ENCODE measurements at places on chromosomes 5 and 9.

DNA sequence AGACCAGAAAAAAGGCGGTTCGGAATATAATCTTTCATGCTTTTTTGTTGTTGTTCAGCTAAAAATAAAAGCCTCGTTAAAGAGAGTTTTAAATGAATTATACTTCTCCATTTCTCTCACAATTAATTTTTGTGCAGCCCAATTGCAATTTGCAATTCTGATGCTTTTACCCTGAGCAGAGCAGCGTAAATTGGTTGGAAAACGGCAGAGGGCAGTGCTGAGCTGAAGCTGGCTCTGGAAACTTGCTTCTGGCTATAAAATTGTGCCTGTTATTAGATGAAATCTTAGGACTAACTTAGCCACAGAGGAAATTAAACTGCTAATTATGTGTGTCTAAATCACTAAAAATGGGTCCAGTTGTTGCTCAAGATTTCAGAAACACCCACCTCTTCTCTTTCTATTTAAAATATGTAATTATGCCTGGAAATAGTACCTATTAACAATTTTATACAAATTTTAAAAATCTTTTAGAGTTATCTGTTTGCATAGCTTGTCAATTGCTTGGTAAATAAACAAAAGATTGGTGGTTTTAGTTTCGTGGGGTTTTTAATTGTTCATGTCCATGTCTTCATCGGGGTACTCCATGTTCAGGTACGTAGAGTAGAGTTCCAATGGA lies 441.8 kb upstream of the TLE4 start:
- DNase-seq, result peak; percentile 12

GRCh38 chr9:89539374-89539773 lies 41.5 kb upstream of the SEMA4D start:
- no peak for DNase-seq

DNA sequence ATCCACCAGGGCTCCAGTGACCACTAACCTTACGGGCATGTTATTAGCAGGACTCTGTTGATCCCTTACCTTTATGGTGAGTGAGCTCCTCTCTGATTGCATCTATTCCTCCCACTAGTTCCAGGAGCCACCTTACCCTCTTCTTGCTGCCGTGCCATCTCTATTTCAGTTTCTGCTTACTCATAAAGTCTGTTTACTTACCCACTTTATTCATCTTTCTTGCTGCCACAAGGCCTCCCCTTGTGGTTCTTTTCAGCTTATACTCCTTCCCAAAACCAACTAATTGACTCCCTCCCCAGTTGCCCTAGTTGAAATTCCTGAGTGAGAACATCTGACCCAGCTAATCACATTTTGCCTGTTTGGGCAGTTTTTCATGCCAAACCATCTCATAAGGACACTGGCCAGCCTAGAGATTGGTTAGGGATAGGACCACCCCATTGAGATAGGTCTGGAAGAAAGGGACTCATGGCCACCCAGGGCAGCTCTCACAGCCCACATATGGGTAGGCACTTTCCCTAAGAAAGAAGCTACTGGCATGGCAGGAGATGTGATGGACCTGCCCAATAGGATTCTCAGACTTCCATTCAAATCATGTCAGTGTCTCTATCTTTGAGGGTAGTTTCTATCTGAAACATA lies 412.7 kb downstream of the EFNA5 start:
- DNase-seq, result no peak

DNA sequence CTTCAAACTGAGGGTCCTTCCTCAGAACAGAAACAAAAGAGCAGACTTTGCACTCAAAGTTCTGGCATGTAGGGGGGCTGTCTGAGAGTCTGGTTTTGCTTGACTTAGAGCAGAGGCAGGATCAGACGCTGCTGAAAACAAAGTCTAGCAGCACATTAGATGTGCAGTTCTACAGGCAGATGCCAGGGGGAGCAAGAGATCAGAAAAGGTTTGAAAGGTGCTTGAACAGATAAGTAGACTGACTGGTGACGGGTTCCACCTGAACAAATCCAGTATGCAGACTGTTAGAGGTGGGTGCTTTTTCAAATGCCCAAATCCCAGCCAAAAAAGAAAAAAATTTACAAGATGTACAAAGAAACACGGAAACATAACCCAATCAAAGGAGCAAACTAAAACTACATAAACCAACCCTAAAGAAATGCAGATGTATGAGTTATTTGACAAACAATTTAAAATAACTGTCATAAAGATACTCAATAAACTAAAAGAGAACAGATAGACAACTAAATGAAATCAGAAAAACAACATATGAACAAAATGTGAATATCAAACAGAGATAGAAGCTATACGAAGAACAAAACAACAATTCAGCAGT lies 194.7 kb upstream of the FREM1 start:
- DNase-seq, result no peak

- no peak for DNase-seq
These were observed 502.7 kb upstream of the KLF4 start for GRCh38 chr9:107992271-107992670.

GRCh38 chr5:147809830-147810666 lies 21.4 kb downstream of the SPINK1 start:
- DNase-seq, result no peak

DNA sequence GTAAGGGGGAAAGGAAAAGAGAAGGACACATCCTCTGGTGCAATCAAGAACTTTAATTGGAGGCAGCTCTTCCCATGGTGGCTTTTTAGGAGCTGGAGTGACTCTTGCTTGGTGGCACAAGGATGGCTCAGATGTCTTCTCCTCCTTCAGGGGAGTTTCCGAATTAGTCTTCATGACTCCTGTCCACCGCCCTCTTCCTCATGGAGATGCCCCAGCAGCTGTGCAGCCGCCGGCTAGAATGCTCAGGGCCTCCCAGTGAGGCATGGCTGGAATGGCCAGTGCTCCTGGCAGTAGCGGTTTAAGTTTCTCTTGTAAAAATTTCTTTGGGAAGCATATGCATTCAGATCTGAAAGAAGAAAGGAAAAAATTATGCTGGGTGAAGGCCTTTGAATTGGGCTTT lies 8.8 kb upstream of the TEX53 start:
- DNase-seq, result no peak

DNA sequence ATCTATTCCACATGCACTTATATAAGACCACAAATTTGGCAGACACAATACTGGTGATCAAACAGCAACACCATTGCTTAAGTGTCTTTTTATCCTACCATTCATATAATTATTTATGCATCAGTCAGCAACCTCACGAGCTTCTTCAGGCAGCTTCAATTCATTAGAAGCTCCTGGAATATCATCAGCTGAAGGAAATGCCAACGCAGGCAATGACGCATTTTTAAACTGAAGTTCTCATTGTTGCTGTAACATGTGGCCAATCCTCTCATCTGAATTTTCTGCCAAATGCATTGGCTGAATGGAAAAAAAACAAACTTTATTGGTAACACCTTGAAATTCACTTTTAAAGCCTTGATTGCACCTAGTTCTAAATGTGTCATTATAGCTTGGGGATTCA lies 376.4 kb upstream of the RGMB start:
- peak; percentile 80 for DNase-seq
